ENCODE measurements at places on chromosomes 5 and 9.
A peak's percentile ranks its signal among the peaks of the same experiment; 100 is the strongest.

DNA sequence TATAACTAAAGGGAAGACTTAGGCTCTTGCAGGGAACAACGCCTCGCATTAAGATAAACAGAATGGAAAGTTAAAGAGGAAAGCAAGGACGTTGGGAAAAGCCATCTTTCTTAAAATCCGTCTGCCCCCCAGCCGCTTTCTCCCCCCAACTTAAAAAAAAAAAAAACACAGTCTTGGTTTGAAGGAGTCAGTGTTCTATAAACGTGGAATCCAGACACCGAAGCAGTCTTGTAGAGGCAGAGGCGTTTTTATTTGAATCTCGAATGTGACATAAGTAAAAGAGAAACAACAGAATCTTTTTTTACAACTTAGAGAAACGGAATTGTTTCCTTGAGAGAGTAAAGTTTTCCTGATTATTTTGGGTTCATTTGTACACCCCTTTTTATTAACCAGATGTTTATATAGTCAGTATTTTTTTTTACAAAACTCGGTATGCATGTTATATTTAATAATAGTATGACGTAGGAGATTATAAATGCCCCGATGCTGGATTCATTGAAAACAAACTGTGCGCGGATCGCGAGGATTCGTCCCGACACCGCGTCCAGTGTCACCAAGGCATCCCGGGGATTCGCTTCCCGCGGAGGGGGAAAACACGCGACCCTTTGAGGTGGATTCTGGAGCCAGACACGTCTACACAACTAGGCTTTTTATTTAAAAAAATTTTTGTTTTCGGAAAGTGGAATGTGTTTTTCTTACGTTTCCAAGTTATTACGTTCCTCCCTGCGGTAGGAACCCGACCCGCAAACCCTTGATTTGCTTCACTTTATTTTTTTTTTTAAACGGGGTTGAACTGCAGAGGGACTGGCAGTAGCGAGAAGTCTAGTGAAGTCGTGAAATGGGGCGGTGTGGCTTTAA lies 6.7 kb downstream of the PTCH1 start:
- DNase-seq, result no peak

DNA sequence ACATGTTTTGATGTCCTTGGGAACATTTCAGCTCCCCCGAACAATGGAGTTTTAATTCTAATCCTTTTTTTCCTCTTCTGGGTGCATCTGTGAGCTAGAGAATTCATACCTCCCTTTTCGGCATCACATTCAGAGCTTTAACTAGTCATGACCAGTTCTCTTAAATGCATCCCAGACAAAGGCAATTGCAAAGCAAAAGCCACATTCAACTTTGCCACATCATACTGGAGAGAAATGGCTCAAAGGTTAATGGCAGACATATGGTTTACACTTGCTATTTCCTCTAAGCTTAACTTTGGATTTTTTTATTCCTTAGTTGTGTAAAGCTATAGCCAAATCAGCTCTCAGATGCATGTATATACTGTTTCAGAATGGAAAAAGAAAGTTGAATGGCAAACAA lies 153.3 kb downstream of the ESM1 start:
- DNase-seq, result no peak

DNA sequence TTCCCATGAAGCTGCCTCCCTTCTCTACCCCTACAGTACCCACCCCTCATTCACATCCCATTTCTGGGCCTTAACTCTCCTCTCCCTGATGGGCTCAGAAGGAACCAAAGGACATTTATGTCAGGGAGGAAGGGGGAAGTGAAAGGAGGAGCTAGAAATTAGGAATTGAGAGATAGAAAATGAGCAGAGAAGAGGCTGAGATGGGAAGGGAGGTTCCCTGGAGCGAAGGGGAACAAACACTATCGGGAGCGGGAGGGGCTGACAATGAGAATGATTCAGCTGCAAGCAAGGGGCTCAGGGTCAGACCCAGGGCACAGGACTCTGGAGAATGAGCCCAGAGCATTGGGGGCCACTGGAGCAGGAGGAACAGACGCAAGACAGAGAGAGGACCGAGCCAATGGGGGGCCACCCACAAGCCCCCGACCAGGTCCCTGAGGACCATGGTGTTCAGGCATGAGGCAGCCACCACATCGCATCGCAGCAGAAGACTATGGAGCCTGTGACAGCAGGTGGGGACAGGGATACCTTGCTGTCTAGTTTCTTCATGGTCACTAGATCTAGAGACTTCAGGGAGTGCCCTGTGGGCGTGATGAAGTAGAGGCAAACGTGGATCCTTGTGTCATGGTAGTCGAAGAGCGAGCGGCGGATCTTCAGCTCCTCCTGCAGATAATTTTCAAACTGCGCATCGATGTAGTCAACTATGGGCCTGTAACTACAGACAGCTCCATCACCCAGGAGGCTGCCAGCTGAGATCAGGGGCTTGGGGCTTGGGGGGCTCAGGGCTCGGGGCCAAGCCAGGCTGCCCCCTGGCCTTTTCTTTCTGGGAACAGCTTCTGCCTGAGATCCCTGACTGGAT lies 13.6 kb downstream of the SEPTIN8 start:
- DNase-seq, result no peak

GRCh38 chr9:128898382-128898781 lies 16.4 kb downstream of the LRRC8A start:
- DNase-seq, result no peak

DNA sequence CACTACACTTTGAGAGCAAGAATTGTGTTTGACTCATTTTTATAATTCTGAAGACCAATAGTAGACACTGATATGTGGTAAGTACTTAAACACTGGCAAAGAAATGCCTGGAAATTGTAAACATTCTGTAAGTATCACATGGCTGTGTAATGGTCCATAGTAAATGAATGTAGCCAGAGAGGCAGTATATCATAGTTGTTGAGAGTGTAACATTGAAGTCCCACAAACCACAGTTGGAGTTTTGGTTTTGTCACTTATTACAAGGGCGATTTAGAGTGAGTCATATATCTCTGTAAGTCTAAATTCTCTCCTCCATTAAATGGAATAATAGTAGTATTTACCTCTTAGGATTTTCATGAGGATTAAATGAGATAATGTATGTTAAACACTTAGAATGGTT lies 181.1 kb upstream of the MEF2C start:
- DNase-seq, result no peak

DNA sequence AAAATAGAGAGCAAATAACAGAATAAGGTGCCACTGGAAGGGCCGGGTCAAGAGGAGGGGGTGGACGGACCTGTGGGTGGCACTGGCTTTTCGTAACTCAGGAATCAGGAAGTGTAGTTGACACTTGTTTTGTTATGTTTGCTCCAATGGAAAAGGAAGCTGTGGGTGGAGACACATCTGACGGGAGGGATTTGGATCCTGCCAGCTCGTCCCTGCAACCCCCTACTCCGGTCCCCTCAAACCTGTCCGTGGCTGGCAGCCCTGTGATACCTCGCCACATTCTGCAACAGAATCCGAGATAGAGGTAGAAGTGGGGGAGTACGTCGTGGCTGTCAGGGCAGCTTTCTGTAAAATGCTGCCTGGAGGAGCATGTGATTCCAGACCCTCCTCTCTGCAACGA lies 104.2 kb upstream of the IER5L start:
- DNase-seq, result no peak

GRCh38 chr9:76415154-76415553 lies 20.9 kb upstream of the RFK start:
- DNase-seq, result no peak

GRCh38 chr5:43305948-43306565 lies 7.2 kb downstream of the HMGCS1 start:
- DNase-seq, result peak; percentile 48

DNA sequence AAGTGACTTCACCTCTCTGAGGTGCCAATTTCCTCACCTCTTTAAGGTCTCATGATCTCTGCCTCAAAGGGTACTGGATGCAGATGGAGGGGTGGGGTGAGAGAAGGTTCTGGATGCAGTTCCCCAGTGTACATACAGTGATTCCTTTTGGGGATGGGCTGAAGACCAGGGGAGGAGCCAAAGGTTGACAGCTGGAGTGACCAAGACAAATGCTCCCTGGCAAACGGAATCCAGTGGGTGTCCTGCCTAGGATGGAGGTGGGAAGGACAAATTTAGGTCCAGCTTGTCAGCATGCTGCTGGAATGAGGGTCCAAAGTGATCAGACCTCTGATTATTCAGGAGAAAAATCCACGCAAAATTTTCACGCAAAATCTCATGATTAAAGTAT lies 7.3 kb upstream of the LMX1B start:
- no peak for DNase-seq

GRCh38 chr9:69175486-69175885 lies 1.4 kb downstream of the TJP2 start:
- no peak for DNase-seq

- DNase-seq, result no peak
Observed at GRCh38 chr5:60597572-60598320, 102.2 kb downstream of the DEPDC1B start.

DNA sequence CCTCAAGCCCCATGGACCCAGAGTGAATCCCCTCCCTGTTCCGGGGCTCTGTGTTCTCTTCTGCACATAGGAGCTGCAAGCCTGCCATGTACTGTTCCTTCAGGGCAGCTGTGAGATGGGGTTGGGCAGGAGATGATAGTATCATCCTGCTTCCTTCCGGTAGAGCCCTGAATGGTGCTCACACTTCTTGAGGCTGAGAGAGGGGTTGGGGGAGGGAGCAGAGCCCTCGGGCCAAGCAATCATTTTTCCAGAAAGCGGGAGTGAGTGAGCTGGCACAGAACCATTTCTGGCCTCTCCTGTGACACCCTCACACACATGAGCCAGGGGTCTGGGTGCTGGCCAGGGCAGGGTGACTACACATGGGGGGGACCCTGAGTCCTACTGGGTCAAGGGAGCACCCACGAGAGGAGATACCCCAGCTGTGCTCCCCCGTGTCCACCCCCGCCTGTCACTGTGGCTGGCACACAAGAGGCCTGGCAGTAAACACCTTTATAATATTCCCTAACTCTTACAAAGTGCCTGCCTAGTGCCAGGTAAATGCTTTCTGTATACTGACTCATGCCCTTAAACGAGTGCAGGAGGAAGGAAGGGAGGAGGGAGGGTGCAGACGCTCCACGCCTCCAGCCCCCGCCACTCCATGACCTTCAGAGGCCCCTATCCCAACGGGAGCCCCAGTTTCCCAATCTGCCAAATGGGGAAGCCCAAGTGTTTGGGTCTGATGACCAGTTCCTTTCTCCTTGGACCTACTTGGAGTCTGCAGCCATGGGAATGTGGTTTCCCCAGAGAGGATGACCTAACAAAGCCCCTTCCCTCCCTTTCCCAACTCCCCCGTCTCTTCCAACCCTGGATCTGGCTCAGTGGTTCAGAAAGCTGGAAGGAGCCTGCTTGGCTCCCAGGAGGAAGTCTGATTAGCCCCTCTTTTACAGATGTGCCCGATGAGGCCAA lies 15.5 kb downstream of the AKNA start:
- no peak for DNase-seq

DNA sequence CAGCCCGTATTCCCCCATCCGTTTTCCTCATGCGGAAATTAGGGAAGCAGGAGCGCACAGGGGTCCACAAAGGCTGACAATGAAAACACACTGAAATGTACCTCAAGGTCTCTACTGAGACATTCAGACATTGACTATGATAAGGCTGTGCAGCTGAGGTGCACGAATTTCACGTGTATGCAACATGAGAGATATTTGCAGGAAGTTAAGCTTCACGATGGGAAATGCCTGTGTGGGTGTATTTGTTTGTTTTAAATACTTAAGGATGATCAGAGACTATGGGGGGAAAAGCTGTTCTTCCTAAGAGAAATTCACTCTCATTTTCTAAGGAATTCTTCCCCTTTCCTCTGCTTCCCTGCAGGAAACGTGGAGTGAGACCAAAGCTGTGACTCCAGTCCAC lies 2.6 kb upstream of the SPATA31E1 start:
- no peak for DNase-seq

DNA sequence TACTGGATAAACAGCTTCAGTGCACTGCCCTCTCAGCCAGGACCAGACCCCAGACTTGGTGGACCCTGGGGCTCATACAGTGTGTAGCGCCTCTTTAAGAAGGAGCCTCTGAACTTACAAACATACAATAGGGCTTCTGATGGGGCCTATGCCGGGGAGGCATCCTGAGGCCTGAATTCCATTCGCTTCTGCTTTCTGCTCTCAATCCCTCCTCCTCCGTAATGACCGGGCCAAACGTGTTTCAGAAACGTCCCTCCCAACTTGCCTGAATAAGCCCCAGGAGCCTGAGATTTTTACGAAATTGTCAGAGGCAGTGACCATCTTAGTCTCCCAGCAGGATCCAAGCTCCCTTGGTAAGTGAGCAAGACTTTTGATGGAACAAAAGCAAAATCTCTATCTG lies 128.1 kb upstream of the BOD1 start:
- no peak for DNase-seq

GRCh38 chr5:147397616-147398015 lies 112.3 kb downstream of the DPYSL3 start:
- DNase-seq, result no peak

DNA sequence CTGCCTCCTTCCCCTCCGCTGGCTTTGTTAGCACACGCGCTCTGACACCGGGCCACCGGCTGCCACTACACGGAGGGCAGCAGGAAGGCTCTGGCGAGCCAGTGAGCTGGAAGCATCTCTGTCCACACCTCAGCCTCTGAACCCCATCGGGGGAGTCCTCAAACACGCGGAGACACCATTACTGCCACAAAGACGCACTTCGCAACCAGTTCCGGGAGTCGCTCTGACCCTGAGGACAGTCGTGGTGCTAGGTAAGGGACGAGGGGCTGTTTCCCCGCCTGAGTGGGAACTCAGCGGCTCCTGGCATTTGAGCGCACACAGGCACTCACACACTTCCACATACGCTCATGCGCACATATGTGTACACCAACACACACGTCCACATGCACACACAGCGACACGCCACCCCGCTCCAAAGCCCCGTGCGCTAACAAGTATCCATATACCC lies 160.0 kb downstream of the C9orf152 start:
- DNase-seq, result no peak
